ENCODE measurements at places on chromosomes 11 and 22.

- no peak for DNase-seq
Measured at GRCh38 chr22:26725012-26725676, 67.8 kb downstream of the MIAT start.

DNA sequence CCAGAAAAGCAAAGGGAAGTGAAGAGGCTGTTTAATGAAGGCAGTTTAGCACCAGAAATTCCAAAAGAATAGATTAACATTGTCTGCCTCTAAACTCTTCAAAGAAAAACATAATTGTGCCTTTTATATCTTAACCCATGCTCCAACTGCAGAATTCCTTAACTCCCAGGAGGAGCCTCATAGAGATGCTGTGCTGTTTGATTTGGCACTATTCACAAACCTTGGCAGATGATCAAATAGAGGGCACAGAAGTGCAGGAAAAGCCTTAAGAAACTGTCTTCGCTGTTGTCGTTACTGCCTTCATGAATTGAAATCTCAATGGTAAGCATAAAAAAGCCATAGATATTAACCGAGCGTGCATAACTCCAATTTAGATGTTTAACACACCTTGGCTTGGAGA is 124.1 kb upstream of the MPPED2 start:
- DNase-seq = no peak

GRCh38 chr22:32796865-32797573 is 4.5 kb upstream of the TIMP3 start:
- no peak for DNase-seq

DNA sequence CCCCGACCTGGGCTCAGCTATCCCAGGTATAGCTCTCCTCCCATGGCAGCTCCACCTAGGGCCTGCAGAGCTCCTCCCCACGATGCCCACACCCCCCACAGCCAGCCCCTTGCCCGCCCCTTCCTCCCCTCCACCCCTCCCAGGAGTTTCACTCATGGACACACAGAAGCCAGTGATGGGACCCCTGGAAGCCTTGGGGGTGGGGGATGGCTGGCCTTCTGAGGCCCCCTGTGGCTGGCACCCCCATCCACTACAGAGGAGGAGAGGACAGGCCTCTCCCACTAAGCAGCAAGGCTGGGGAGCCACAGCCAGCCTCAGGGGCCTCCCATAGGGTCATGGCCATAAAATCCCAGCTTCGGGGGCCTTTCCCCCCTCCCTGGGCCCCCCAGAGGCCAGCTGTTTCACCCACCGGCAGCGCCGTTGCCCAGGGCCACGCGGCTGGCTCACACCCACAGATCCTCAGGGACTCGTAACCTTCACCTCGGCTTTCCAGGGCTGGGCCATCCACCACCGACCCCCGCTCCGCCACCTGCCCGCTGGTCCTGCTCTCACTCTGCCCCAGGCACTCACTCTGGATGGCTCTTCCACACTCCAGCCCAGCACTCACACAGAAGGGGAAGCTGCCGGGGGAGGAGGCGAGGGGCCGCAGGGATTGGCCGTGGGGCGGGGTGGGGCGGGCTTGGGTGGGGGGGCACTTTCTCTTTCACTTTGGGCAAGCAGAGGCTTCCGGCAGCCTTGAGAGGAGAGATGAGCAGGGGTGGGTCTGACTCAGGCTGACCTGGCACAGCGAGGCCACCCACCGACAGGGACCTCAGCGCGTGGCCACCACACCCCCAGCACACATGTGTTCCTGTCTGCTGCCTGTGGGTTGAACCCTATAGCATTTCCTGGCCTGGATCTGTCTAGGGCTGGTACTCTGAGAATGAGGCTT is 2.2 kb downstream of the SLC25A22 start:
- DNase-seq = no peak

- DNase-seq = no peak
Measured at GRCh38 chr22:17132112-17132511, 11.0 kb upstream of the TMEM121B start.

- DNase-seq = no peak
Measured at GRCh38 chr22:48629631-48630432, 1197.8 kb downstream of the BRD1 start.

GRCh38 chr11:13955971-13956421 is 6.5 kb upstream of the SPON1 start:
- DNase-seq = no peak

GRCh38 chr22:42283278-42284201 is 13.1 kb upstream of the TCF20 start:
- no peak for DNase-seq

GRCh38 chr11:21625982-21626381 is 566.9 kb upstream of the ANO5 start:
- no peak for DNase-seq

DNA sequence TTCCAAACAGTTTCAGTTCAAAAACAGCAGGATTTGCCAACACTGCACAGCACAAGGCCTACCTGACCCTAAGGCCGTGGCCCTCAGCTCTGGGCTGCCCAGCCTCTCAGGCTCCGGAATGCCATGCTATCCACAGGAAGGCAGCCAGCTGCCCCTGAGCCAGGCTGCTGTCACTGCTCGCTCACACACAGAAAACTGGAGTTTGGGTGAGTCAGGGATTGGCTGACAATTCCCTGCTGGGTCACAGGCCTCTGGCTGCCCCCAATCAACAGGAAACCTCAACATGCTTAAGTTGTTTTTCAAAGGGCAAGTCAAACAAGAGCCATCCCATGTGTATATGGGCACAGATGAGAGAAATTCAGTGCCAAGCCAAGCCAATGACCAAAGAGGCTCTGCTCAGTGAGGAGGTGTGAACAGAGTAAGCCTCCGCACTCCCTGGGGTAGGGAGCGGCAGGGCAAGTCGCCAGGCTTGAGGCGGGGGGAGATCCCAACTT is 50.2 kb downstream of the RPL27A start:
- DNase-seq = no peak

DNA sequence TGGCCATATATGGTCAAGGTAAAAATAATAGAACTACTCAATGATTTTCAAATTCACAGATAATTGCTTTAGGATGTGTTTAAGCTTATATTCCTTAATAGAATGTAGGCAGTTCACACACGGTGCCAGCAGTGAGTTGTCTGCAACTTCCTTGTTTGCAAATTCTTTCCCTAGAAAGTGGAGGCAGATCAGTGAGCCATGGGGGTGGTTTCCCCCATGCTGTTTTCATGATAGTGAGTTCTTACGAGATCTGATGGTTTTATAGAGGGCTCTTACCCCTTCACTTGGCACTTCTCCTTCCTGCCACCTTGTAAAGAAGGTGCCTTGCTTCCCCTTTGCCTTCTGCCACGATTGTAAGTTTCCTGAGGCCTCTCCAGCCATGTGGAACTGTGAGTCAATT is 111.8 kb upstream of the LMO1 start:
- no peak for DNase-seq

GRCh38 chr11:12756867-12757266 is 82.6 kb downstream of the TEAD1 start:
- DNase-seq = no peak

- DNase-seq = no peak
Measured at GRCh38 chr11:126497581-126498122, 142.2 kb downstream of the ST3GAL4 start.

- DNase-seq = no peak
Measured at GRCh38 chr22:44646668-44647067, 55.3 kb upstream of the PRR5 start.

DNA sequence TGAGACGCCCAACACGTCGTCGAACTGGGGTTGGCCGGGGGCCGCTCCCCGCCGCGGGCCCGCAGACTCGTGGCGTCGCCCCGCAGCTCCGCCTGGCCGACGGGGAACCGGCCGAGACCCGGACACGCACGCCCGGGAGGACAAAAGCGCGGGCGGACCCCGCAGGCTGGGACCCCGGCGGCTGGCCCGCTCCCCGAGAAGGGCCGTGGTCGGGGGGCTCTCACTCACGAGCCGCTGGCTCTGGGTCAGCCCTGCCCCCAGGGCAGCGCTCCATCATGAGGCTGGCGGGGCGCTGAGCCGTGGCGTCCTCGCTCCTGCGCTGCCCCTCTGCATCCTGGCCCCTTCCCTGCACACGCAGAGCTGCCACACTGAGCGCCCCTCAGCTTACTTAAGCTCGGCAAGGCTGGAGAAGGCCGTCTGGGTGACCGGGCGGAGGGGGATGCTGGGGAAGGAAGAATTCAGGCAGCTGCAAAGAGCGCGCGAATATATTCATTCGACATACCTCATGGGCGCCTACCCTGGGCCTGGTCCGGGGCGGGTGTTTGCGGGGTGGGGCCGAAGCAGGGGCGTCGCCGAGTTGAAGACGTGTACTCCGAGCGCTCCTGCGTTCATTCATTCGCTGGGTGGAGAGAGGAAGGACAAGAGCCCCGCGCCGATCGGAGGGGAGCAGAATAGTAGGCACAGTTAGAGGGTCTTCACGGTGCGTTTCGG is 579 bp upstream of the CYB5R2 start:
- DNase-seq = no peak

- DNase-seq = no peak
Measured at GRCh38 chr11:124079631-124080326, 35.5 kb upstream of the VWA5A start.

DNA sequence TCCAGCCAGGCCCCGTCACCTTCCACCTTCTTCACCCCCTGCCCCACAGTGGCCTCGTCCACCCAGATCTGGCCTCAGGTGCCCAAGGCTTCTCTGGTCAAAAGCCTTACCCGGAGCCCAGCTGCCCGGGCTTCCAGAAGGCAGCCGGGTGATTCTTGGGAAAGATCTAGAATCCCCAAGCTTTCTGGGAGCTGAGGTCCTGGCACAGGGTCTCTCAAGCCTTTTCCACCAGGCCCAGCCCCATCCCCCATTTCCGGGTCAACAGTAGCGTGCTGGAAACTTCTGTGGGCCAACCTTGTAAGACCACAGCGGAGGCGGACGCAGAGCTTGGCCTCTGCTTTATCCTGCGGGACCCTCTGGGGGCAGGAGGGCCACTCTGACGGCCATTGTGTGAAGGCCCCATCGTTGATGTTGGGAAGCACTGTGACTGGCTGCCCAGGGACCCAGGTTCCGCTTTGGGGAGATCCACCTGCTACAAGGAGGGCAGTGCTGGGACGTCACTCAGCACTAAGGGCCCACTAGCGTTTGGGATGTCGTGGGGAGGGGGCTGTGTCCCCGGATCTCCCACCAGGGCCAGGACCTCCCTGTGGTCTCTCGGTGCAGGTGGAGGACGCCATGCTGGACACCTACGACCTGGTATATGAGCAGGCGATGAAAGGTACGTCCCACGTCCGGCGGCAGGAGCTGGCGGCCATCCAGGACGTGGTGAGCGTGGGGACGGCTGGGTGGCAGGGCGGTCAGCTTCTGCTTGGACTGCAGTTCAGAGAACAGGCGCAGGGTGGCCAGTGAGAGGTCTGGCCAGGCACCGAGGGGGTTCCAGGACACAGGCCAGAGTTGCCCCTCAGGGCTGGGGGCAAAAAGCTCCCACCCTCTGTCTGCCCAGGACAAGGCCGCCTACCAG is 11.5 kb downstream of the TSPAN32 start:
- DNase-seq = no peak

DNA sequence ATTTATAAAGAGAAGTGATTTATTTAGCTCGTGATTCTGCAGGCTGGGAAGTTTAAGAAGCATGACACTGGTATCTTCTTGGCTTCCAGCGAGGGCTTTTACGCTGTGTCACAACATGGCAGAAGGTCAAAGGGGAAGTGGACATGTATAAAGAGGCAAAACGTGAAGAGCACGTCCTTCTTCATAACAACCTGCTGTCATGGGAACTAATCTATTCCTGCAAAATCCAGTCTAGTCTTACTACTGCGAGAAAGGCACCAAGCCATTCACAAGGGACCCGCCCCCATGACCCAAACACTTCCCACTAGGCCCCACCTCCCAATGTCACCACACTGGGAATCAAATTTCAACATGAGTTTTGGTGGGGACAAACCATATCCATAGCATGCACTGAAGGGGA is 58.3 kb downstream of the AMOTL1 start:
- DNase-seq = no peak

GRCh38 chr22:36385491-36386350 is 2.0 kb downstream of the MYH9 start:
- no peak for DNase-seq

GRCh38 chr11:117931971-117932370 is 2.8 kb upstream of the TMPRSS13 start:
- no peak for DNase-seq

- DNase-seq = no peak
Measured at GRCh38 chr22:38110008-38110862, at the start of gene BAIAP2L2. BAIAP2L2 (minus strand) TSS chr22:38110684; CDS start chr22:38110525, 159 bp downstream.

- no peak for DNase-seq
Measured at GRCh38 chr11:2995031-2995561, 3.0 kb upstream of the NAP1L4 start.

DNA sequence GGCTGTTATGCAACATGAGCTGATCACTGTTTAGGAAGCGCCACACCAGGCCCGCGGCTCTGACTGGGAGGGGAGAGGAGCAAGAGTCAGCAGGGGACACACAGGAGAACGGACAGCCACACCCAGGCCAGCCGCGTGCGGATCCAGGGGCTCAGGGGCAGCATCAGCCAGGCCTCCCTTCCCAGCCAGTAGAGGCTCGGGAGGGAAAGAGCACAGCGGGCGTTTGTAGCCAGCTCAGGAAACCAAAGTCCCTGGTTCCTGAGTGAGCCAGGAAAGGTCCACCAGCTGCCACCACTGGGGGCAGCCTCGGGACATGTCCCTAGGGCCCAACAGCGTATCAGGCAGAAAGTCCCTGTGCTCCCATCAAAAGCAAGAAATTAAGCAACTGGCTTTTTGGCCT is 71.8 kb upstream of the PITPNB start:
- no peak for DNase-seq

DNA sequence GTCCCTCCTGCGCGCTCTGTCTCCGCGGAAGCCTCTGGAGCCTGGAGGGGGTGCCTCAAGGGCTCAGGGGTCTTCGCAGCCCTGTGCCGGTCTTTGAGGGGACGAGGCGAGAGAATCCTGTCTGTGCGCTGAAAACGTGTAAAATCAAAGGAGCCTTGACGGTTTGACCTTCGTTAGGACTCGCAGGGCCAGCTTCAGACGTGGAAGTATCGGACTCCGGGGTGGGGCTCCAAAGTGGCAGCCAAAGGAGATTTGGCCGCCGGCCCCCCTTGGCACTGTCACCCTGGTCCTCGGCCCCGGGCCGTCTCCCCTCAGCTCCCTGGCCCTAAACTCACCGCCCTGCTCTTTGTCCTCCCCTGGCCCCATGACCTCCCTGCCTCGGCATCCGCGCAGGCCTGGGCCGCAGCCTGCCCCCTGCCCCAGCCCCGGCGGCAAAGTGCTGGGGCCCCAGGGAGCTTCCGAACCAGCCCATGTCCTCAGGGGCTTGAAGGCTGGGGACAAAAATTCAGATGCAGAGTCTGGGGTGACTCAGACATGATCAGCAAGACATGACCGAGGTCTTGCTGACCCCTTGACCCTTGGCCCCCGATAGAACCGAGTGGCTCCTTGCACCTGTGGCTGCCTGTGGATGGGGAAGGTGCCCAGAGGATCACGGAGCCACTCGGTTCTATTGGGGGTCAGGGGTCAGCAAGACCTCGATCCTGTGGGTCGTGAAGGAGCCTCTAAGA is 6.9 kb upstream of the PHRF1 start:
- no peak for DNase-seq

GRCh38 chr11:86787018-86787536 is 13.3 kb upstream of the PRSS23 start:
- DNase-seq = no peak

GRCh38 chr11:27678242-27678641 is 22.0 kb downstream of the BDNF start:
- DNase-seq = no peak

GRCh38 chr22:24465566-24465965 is 29.6 kb upstream of the UPB1 start:
- DNase-seq = no peak

- DNase-seq = no peak
Measured at GRCh38 chr11:19938169-19938856, 222.0 kb downstream of the DBX1 start.

Measured in NCI-H1048 (cell line).